ENCODE measurements at places on chromosomes 16 and 17. TPM values are rescaled to one million over a fixed set of nuclear protein-coding genes. Genes with fewer than 3 reads are reported as not detected.

GRCh38 chr16:81457326-81458133, 12.9 kb downstream of the CMIP start:
- no peak for DNase-seq

DNA sequence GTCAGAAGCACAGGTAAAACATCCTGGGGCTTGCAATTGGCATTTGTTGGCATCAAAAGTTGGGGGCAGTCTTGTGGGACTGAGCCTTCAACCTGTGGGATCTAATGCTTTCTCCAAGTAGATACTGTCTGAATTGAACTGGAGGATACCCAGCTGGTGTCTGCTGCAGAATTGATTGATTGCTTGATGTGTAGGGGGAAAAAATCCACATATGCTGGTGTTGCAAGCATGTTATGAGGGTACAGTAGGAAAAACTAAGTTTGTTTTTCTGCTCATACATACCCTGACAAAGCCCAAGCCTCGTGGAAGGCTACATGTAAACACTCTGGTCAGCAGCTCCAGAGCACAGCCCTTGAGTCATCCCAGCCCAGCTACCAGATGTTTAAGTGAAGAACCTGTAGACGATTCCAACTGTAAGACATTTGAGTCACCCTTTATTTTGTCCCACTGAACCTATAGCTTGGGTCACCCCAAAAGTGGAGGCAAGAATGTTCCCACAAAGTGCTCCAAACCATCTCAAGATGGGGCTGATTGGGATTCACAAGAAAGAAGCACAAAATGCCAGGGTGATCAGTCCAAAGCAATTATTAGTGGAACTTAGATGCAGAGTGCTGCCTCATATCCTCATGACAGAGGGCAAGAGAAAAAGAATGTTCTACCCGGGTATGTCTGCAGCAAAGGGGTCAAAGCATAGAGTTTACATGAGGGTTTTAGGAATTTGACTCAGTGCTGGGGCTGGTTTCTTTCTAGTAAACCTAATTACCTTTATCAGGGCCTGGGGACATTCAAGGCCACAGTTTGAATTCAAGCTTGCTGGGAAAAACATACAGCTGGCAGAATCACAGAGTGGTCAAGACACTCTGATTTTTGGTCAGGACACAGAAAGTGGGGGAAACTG, 9.6 kb upstream of the APPBP2 start:
- DNase-seq = no peak

DNA sequence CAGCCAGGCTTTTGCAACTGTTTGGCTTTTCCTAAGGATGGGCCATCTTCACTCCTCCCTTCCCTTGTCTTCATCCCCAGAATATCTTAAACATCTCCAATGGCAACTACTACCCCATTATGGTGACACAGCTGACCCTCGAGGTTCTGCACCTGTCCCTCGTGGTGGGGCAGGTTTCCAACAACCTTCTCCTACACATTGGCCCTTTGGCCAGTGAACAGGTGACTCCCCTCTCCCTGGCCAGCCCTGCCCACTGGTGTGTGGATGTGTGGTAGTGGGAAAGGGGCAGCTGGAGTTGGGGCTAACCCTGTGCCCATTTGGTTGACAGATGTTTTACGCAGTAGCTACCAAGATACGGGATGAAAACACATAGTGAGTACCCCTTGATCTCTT, 4.7 kb downstream of the TMEM106A start:
- DNase-seq = no peak

DNA sequence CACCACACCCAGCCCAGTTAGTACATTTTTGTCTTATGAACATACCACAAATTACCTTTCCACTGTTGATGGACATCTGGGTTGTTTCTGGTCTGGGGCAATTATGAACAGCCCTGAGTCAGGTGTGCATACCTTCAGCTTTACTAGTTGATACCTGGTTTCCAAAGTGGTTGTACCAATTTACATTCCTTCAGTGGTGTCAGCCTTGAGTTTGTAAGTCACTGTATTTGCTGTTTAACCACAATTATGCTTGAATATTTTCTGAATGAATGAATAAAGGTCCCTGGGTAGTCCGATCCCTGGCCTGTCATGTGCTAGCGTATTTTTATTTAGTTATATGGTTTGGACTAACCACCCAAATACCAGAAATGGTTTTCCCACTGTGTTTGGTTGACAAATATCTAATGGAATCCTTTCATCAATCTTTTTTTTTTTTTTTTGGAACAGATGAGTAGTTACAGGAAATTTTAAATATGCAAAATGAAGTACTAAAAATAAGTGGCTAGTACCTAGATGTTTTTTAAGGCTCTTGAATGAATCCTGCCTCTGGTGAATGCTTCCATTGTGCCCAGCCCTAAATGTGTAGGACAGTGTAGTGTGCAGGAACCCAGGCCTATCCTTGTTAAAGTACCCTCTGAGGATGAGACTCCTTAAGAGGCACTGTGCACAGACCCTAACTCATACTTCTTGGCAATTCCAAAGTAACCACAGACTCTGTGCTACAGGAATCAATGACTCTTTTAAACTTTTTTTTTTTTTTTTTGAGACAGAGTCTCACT, 3.7 kb downstream of the DUSP14 start:
- no peak for DNase-seq

GRCh38 chr16:88686062-88686438, 257 bp downstream of the SNAI3 start:
- peak; percentile 60 for DNase-seq

GRCh38 chr17:79840269-79840988, 1.2 kb upstream of the CBX4 start:
- DNase-seq = peak; percentile 46

DNA sequence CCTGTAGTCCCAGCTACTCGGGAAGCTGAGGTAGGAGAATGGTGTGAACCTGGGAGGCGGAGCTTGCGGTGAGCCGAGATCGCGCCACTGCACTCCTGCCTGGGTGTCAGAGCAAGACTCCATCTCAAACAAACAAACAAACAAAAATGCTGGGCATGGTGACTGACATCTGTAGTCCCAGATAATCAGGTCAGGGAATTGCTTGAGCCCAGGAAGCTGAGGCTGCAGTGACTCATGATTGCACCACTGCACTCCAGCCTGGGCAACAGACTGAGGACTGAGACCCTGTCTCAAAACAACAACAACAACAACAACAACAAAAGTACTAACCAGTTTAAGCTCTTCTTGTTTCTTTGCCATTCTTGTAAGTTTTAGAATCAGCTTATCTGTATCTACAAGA, 383.0 kb upstream of the PMFBP1 start:
- no peak for DNase-seq

DNA sequence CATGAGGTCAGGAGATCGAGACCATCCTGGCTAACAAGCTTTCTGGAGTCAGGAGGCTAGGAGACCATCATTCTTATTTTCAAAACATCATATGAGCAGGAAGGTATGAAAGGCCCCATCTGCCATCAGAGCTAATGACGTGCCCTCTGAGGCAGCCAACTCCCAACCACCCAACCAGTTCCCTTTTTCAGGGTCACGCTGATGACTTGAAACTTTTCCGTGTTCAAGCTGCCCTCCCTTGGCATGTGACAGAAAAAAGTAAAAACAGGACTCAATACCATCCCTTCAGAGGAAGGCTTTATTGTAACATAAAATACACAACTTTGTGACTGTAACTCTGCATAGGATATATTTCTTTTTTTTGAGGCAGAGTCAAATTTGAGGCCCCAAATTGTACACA, 4.6 kb upstream of the GHDC start:
- DNase-seq = no peak

DNA sequence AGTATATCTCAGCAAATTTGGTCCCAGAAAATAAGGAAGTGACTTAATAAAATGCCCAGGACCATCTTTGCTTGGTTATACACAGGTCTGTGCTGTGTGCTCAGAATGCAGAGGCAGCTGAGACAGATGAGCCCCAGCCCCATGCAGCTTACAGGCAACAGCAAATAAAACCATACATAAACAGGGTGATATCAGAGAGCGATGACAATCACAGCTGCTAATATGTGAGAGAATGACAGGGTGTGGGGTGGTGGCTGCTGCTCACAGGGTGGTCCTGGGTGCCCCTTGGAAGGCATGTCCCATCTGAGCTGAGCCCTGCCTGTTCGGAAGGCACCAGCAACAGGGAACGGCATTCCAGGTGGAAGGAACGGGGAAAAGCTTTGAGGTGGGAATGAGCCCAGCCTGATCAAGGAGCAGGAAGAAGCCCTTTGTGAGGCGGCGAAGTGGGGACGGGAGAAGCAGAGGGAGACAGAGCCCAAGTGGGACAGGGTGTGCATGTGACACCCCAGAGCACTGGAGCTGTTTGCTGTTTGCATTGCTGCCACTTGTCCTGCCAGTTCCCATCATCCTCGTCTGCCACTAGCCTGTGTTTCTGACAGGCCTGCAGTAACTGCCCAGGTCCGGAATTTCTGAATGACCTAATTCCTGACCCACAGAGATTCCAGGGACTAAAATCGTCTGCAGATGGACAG, 150.5 kb downstream of the KATNIP start:
- no peak for DNase-seq

Gene FA2H
- not detected for total RNA-seq

- no peak for DNase-seq
Measured at GRCh38 chr16:69600202-69600601, 34.4 kb downstream of the NFAT5 start.

Gene PLCG2
- total RNA-seq = 10.1 TPM

Gene HOXB4
- 5.7 TPM for total RNA-seq

DNA sequence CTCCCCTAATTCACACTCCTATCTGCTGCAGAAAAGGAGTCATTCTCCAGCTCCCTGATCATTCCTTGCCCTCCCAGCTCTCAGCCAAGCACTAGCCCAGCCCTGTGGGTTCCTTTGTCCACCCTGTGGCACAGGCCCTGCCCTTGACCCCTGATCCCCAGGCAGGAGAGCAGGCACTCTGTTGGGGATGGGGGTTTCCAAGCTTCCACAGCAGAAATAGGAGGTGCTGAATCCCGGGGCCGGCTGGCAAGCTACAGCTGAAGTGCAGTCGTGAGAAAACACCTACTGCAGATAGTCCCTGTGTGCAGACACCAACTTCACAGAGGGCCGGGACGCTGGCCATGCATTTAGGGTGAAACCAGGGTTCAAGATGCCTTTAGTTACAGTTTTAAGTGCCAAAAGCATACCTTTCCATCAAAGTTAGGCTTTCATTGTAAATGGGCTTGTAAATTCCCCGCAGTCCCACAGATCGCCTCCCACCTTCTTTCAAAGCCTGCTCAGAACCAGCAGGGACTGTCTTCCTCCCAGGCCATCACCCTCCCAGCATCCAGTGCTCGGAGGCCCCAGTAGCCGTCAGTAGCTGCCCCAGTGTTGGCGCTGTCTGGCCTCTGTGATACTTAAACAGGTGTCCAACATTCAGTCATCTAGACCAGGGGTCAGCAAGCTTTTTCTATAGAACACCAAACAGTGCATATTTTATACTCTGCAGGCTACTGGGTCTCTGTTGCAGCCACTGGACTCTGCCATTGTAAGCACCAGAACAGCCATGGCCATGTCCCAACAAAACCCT, 10.6 kb downstream of the CPSF4L start:
- DNase-seq = no peak

DNA sequence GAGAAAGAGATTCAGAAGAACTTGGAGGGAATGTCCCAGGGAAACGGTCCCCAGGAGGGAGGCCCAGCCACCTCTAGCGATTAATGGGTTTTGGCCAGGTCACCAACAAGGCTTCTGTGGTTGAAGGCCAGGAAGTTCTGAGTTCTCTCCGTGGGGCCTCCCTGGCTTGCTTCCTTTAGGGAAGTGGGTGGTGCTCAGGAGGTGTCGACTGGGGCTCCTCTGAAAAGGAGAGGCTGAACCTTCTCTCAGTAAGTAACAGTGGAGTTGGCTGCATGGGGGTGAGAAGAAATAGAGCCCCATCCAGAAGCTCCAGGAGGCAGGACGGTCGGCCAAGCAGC, 77.1 kb upstream of the GSE1 start:
- DNase-seq = no peak

DNA sequence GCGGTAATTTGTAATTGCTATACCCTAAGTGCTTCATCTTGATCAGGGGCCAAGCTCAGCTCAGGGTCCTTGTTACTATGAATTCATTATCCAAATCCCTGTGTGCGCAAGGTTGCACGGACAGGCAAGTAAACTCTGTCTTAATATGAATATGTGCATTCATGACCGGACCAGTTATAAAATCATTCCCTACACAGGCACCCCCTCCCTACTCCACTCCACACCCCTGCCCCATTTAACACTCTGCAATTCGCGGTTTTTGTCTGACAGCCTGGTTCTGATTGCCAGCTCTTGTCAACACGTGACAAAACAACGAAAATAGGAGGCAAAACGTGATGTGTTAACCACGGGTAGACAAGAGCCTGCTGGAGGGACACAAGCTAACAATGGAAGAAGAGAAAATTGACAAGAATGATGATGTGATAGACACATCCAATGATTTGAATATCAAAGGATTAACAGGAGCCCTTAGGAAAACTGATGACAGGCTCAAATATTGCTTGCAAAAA, 76.5 kb downstream of the CACNG3 start:
- DNase-seq = no peak

DNA sequence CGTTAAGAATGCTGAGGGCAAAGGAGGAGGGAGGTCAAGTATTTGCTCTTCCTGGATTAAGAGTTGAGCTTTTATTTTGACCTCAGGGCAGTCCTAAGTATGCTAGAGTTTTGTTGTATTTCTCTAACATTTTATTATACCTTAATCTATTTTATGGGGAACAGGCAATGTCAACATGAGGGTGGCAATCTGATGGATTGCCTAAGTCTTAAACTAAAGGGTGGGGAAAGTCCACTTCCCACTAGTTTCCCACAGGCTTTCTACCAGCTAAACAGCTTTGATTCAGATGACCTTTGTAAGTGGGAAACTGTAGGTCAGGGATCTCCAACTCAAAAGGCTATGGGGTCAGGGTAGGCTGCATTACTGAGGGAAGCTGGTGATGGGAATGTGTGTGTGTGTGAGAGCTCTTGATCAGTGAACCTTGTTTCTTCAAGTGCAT, 24.9 kb downstream of the HSD17B2 start:
- no peak for DNase-seq

- no peak for DNase-seq
Measured at GRCh38 chr17:67633751-67634211, 84.0 kb upstream of the NOL11 start.

Gene C17orf67
- 3.1 TPM for total RNA-seq

DNA sequence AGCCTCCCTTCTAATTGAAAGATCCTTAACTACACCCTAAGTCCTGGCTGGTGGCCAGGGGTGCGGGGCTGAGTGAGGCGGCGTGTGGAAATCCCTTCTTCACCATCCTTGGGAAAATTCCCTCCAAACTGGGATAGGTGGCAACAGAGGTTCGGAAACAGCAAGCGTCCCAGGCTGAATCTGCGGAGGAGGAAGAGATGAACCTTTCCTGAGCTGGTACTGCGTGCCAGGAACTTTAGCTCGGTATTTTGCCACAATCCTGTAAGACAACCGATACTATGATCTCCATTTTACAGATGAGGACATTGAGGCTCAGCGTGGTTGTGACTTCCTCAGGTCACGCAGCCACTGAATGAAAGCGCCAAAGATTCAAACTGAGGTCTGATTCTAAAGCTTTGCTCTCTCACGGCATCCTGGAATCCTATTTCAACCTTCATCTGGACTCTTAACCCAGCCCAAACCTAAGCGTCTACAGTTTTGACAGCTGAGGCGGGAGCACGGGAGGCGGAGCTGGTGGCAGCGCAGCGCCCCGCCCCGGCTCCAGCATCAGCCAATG, 583 bp upstream of the CYLD start:
- no peak for DNase-seq

Measured in activated CD8-positive, alpha-beta T cell treated with anti-CD3 and anti-CD28 coated beads, Interleukin-2, amount 10 ng/mL, durations not matched to agents 7 days and 5 days (primary cell).